Activated T-cell treated with anti-CD3 and anti-CD28 coated beads, Interleukin-2, amount 50 U/mL, for 1 hour (primary cell): ENCODE measurements at places on chromosomes 1 and 21.

DNA sequence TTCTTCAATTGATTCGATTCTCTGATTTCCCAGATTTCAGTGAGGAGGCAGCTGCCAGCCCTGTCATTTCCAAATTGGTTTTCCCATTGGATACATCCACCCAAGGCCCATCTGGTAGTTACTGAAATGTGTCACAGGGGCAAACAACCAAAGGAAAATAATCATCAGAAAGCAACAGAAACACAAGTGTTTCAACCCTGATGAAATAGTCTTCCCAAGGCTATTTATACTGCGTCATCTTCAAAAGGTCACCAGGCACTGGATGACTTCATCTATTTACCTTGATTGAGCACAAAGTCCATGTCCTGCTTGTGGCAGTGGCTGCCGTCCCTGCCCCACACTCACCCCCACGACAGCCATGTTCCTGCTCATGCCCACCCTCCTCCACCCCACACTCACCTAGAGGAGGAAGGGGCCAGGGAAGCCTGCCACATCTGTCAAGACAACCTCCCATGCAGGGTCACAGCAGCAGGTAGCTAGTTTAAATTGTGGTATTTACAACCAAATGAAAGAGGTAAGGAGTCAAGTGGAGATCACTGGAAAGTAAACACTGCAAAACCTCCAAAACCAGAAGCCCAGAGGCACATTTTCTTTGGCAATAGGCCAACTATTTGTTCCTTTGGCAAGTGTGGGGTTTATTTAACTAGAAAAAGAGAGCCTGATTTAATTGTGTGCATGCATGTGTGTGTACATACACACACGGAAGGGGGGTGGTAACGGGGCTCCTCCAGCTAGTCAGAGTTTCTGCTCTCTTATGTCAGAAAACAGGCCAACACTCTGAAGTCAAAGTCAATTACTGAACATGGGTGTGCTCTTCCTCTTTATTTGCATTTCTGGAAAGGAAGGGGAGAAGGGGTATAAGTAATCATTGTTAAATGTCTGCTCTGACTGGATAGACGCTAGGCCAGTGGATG is 49.5 kb upstream of the RAB4A start:
- no peak for DNase-seq

DNA sequence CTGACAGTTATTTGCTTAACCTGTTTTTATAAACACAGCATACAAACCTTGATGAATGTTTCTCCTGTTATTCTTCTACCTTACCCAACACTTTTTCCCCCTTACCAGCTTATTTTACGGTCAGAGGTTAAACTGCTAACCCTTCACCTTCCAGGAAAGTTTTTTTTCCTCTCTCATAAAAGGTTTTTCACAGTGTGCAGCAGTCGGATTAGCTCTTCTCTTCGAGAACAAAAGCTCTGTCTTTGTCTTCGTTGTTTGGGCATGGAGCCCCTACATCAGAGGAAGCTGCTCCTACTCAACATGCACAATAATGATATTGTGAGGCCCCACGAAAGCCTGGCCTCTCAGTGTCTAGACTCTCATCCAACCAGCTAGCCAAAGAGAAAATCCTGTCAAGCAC is 42.0 kb downstream of the DENND1B start:
- DNase-seq: no peak

DNA sequence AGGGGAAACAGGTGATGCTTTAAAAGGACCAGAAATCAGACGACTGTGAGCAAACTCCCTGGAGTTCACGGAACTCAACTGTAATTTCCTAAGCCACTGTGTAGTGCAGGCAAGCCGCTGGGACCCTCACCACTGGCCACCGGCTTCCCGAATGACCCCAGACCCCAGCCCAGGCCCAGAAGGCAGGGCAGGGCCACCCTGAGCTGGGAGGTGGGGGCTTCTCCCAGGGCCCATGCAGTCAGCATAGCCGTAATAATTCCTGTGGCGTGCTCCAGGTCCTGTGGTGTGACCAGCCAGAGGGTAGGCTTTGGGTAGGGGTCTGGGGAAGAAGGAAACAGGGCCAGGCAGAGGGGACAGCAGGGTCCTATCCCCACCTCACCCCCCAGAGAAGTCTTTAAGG is 3.5 kb upstream of the ARF1 start:
- no peak for DNase-seq

GRCh38 chr21:39430457-39430856 is 15.1 kb downstream of the LCA5L start:
- DNase-seq: no peak

DNA sequence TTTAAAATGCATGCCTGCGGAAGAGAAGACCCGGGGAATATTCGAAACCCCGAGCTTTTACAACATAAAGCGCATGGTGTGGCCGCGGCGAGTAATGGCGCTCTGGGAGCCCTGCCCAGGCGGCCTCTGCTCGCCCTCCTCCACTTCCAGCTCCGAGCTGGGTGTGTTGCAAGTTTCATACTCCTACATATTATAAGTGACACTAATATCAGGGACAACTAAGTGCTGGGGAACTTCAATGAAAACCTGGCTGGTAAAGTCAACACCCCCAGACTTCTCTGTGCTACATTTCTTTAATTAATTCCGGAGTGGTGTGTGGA is 11.8 kb downstream of the SIM2 start:
- no peak for DNase-seq

DNA sequence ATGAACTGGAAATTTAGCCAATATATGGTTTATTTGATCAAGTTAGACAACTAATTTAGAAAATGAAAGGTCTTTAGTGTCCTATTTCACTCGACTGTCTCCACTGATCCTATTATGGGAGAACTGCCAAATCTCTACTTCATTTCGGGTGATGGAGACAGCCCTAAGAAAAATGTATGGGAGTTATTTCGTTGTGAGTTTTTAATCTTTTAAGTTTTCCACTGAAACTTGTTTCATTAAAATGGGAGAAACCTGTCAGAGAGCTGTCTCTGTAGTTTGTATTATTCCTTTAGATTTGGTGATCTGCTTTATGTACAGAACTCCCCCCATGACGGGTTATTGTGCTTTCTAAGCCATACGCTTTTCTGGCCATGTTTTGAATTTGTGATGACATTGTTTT is 899.7 kb downstream of the ADGRL2 start:
- no peak for DNase-seq

- DNase-seq: no peak
Observed at GRCh38 chr1:17119773-17120480, 676 bp upstream of the PADI2 start.
